SHP77 (cell line): ENCODE measurements at places on chromosomes 6 and 20.

DNA sequence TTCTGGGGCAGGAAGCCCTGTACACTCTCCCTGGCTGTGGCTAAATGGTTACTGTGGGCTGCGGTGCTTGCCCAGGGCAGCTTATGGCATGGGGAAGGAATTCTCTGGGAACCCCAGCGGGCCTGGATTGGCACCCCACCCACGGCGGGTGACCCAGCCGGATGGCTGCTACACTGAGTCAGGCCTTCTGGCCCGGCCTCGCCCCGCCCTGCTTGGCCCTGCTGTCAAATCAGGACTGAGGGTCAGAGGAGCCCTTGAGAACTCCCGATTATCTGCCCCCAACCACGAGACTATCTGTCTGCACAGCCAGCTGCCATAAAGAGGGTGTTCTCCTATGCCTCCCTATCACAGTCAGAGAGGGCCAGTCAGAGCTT is 7.3 kb upstream of the ITPR3 start:
- DNase-seq = no peak

DNA sequence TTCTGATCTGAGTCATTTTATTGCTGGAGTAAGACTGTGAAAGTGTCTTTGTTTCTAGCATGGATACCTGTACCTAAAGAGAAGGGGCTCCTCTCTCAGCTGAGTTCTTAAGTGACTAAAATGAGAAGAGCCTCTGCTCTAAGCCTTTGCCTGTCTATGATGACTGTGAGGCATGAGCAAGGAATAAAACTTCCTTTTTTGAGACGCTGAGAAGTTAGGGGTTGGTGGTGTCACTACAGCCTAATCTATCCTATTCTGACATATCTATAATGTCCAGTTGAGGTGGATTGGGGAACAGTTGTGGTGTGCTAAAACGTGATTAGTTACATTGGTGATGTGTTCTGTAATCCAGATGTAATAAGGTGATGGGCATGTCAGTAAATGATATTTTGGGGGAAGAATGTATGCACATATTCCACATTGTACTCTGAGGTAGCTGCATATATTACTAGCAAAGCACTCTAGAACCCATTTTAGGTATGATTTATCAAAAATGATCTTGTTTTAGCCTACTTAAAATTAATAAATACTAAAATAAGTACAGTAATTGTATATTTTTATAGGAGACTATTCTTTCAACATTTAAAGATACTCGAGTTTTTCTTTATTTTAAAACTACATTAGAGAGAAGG is 18.1 kb downstream of the ADGRB3 start:
- DNase-seq = no peak

- no peak for DNase-seq
Observed at GRCh38 chr6:130136798-130137197, 86.0 kb downstream of the SAMD3 start.

- DNase-seq = no peak
Observed at GRCh38 chr6:86959656-86960055, 22.3 kb downstream of the HTR1E start.

- DNase-seq = no peak
Observed at GRCh38 chr20:12289465-12289864, 371.8 kb downstream of the BTBD3 start.

DNA sequence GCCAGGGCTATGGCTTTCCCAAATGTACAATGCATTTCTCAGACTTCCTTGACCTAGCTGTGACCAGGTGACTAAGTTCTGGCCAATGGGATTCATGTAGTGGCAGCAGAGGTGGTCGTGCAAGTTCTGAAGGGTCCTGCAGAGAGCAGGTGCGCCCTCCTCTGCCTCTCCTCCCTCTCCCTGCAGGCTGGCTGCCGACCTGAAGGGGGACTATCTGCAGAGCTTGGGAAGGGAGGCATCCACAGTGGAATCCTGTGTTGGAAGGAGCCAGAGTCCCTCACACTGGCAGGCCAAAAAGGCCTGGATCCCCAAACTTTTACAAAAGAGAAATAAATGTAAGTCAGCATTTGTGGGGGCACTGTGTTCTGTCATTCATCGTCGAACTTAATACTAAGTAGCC is 66.6 kb downstream of the CDH26 start:
- DNase-seq = no peak

DNA sequence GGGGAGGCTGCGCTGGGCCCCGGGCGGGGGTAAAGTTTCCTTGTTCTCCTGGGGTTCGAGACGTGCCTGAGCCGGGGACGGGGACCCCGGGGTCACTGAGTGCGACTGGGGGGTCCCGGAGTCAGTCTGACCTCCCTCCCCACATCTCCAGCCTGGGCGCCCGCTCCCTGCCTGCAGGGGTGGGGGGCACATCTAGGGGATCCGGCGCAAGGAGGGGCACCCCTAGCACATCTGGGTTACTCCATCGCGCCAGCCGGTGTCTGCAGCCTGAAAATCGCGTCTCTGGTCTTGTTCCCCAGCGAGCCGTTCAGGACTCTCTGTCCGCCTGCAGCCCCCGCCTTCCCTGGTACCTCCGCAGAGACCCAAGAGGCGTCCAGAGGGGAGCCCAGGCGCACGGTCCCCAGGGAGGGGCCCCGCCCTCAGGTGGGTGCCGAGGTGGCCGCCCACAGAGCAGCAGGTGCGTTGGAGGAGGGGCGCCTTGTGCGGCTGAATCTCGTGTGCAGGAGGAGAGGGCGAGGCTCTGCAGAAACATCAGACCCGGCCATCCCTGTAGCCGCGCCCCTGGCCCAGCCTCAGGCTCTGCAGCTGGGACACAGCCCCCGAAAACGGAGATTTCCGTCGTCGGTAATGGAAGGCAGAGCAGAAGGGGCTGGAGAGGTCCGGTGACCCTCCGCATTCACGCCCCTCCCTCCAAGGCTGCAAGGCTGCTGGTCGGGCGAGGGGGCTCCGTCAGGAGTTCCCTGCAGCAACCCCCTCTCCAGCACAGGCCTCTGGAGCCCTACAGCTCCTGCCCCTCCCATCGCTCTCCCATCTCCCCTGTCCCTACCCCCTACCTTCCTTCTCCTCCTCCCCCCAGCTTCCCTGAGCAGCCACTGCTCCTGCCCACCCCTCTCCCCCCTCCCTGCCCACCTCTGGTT is 628 bp upstream of the CHRNA4 start:
- DNase-seq = no peak

DNA sequence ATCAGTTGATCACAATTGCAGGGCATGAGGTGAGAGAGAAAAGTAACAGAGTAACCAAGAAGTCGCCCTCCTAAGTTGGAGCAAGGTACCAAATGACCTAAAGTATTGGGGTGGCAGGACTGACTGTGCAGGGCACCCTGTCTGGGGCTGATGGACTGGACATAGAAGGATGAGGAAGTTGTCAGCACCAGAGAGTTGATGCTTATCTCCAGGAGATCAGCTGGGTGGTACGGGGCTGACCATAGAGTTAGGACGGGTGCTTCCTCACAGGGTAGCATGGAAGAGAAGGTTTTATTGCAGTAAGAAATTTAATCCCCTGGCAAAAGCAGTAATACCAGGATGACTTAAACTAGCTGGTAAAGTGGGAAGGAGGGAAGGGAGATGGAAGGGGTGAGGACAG is 66.7 kb downstream of the TMEM170B start:
- no peak for DNase-seq

DNA sequence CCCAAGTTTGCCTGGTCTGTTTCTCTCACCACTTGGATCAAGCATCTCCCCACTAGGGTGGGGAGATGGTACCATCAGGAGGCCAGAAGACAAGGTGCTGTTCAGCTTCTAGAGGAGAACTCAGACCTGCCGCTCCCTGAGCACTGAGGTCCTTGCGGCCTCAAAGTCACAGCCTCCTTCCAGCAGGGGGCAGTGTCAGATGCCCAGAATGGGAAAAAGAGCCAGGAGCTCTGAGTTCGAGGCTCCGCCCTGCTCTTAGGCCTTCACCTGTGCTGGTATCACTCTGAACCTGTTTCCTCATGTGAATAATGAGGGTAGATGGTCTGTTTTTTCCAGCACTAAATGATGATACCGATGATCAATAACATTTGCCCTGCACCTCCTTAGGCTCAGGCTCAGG is 68.7 kb downstream of the TOX2 start:
- no peak for DNase-seq
